ENCODE measurements at places on chromosomes 2 and 18.
A peak's percentile ranks its signal among the peaks of the same experiment; 100 is the strongest.

- DNase-seq, result no peak
Observed at GRCh38 chr2:191869178-191869577, 22.3 kb upstream of the CAVIN2 start.

- no peak for DNase-seq
Observed at GRCh38 chr2:54586494-54586893, 130.4 kb downstream of the SPTBN1 start.

GRCh38 chr2:202084265-202084664 lies 11.2 kb downstream of the KIAA2012 start:
- DNase-seq, result no peak

GRCh38 chr2:199306116-199306515 lies 151.6 kb downstream of the SATB2 start:
- no peak for DNase-seq

DNA sequence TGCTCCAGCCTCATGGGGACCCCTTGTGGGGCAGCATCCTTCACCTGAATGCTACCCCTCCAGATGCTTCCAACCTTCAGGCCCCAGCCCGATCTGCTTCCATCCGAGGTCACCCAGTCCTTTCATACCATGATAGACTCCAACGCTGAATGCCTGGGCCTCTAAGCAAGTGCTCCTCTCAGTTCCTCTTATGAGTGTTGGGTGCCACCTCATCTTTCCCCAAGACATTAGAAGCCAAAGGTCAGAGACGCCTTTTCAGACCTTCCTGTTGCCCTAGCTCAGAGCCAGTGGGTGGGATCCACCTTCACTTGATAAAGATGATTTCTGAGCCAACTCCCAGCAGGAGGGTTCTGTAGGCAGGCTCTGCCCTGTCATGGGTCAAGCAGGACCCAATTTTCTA lies 174.5 kb upstream of the MGAT5 start:
- DNase-seq, result no peak

GRCh38 chr2:220337611-220338440 lies 710.4 kb downstream of the SLC4A3 start:
- no peak for DNase-seq

DNA sequence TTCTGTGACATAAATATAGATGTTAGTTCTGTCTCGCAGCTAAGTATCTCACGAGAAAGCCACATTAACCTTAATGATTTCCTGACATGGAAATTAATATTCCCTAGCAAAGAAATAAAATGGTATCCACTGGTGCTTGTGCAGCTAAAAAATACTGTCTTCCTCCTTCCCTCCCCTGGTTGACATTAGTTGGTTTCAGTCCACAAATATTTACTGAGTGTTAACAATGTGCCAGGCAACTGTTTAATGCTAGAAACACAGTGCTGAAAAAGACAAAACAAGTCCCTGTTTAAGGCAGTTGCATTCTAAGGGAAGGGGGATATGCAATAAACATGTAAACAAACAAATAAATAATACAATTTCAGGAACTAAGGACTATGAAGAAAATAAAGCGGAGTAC lies 44.2 kb upstream of the VPS54 start:
- DNase-seq, result no peak

DNA sequence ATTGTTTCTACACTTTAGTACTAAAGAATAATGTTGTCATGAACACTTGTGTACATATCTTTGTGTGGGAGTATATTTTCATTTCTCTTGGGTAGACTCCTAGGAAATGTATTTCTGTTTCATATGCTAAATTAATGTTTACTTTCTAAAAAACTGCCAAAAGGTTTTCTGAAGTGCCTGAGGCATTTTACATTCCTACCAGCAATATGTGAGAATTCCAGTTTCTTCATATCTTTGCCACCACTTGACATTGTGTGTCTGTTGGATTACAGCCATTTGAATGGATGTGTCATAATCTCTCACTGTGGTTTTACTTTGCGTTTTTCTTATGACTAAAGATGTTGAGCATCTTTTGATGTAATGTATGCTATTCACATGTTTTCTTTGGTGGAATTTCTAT lies 428.2 kb upstream of the KCNH7 start:
- DNase-seq, result no peak

GRCh38 chr2:172281648-172282570 lies 145.5 kb upstream of the ITGA6 start:
- DNase-seq, result no peak

- DNase-seq, result no peak
Observed at GRCh38 chr2:136251197-136251884, 133.4 kb upstream of the CXCR4 start.

- DNase-seq, result peak; percentile 65
Observed at GRCh38 chr2:191758518-191759507, 80.9 kb downstream of the NABP1 start.

- no peak for DNase-seq
Observed at GRCh38 chr2:96856776-96857666, 795 bp downstream of the ANKRD39 start.

DNA sequence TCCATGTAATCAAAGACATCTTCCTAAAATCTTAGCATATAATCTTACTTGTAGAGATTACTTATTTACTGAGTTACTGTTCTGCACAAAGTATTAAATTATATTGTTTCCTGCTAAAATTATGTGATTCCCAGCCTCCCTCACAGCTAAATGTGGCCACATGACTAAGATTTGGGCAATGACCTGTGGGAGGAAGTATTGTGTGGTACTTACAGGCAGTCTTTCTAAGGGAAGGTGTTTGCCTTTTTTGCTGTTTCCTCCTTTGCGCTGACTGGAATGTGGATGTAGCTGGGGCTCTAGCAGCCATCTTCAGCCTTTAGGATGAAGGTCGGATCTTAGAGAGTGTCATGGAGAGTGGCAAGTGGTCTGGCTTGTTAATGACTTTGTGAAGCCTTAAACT lies 146.3 kb upstream of the APCDD1 start:
- DNase-seq, result no peak

- no peak for DNase-seq
Observed at GRCh38 chr2:96665083-96665569, 22.6 kb downstream of the FER1L5 start.

DNA sequence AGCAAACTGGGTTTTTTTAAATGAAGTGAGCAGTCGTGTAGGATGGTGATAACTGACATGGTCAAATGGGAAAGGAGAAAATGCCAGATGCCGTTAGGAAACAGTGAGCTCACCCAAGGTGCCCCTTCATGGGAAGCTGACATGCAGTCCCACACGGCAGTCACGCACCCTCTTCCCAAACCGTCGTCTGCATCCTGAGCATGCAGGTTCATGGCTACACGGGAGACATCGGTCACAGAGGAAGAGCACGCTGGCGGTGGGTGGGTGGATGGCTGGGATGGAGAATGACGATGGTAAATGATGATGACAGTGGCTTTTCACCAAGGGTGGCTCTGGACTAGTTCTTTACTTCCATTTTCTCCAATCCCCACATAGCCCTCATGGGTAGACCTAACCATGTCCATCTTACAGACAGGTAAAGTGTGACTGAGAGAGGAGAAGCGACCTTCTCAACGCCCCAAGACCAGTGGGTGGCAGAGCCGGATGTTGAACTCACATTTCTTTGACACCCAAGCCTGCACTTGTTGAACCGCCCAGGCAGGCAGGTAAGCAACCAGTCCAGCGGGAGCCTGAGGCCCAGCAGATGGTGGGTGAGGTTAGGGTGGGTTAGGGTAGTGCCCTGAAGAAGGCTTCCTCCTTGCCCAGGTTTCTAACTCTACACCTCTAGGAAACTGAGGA lies 44.5 kb downstream of the TNS1 start:
- DNase-seq, result no peak
